ENCODE measurements at places on chromosomes 7 and 10. TPM values are rescaled to one million over a fixed set of nuclear protein-coding genes. Genes with fewer than 3 reads are reported as not detected.

The TFR2 gene
- 0.38 TPM for total RNA-seq

DNA sequence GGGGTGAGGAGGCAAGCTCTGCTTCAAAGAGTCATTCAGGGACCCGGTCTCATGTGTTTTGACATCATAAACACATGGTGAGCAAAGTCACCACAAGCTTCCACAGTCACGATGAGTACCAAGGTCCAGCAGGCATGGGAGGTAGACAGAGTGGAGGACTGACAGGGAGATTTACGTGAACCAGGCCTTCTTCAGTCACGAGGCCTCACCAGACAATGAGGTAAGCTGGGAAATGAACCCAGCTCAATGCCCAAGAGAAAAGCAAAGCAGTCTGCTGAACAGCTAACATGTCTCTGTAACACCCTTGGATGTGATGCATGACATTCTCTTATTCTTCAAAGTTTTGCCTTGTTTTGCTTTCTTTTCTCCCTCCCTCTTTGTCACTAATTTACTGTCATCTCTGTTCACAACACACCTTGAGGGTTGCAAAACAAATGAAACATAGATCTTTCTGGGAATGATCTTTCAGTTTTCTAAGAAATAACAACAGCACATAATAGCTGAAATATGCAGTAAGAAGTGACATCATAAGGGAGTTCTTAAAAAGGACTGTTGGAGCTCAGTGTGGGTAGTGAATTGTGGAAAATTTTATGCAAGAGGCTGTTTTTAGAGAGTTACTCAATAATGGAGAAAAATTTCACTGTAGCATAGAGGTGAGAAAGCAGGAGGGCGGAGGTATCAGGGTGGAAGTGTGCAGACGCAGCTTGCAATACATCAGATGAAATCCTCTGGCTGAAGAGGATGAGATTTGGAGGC is 9.0 kb downstream of the PPP1R17 start:
- H3K4me3 ChIP-seq, result no peak overlapping the region
- H3K27me3 ChIP-seq, result no peaks in the 10 kb centered on the region
- H3K36me3 ChIP-seq, result no peaks in the 10 kb centered on the region
- DNase-seq, result no peak

DNA sequence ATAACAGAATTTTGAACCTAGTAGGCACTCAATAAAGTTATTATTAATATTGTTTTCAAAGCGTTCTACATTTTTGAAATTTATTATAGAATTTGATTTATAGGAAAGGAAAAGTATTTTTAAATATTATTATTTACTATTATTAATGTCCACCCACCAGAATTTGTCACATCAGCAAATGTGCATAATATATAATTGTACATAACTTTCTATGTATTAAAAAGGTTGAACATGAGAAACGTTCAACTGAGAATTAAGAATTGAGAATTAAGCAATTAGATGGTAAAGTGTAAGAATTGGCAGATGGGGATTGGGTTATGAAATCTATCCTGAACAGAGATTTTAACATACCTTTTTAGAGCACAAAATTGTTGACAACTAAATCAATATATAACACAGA is 129.8 kb downstream of the PTN start:
- H3K4me3 ChIP-seq, result no peak overlapping the region
- no peaks in the 10 kb centered on the region for H3K27me3 ChIP-seq
- no peaks in the 10 kb centered on the region for H3K4me1 ChIP-seq
- H3K36me3 ChIP-seq, result no peaks in the 10 kb centered on the region
- DNase-seq, result no peak

DNA sequence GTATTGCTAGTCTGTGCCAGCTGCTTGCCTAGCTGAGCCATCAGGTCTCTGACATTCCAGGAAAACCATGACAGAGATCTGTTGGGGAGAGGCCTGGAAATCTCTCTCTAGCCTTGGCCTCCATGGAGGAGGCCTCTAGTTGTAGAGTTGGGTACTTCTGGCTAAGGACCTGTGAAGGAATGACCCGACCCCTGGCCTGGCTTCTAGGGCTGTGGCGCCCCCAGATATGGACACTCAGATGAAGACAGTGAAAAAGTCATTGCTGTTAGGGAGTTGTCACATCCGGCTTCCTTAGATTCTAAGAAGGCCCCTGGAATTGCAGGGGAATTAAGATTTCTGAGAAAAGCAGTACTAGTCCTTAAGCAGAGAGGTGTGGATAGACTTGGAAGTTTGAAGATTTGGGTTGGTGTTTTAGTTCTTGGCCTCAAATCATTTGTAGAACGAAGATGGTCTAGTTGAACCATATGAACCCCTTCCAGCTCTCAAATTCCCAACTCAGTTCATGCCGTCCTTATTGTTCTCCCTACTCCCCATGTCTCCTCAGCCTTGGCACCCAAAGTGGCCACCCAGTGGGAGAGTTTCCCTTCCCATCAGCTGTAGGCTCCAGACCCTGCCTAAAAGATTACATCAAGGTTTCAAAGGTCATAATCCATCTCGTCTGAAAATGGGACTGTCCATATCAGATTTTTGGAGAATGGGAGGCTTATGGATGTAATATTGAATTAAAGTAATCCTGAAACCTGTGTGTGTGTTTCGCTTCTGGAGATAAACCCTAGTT is 7.0 kb downstream of the HHEX start:
- no peak for DNase-seq
- no peak overlapping the region for H3K27ac ChIP-seq
- no peaks in the 10 kb centered on the region for H3K36me3 ChIP-seq
- no peaks in the 10 kb centered on the region for H3K27me3 ChIP-seq
- no peak overlapping the region for H3K4me3 ChIP-seq

GRCh38 chr7:117019786-117020590 is 66.7 kb downstream of the ST7 start:
- no peak for DNase-seq
- H3K27ac ChIP-seq, result no peak overlapping the region
- H3K4me1 ChIP-seq, result peaks cover 6% of the 10 kb centered on the region
- H3K27me3 ChIP-seq, result no peaks in the 10 kb centered on the region
- H3K4me3 ChIP-seq, result peak overlapping the region; percentile 27

DNA sequence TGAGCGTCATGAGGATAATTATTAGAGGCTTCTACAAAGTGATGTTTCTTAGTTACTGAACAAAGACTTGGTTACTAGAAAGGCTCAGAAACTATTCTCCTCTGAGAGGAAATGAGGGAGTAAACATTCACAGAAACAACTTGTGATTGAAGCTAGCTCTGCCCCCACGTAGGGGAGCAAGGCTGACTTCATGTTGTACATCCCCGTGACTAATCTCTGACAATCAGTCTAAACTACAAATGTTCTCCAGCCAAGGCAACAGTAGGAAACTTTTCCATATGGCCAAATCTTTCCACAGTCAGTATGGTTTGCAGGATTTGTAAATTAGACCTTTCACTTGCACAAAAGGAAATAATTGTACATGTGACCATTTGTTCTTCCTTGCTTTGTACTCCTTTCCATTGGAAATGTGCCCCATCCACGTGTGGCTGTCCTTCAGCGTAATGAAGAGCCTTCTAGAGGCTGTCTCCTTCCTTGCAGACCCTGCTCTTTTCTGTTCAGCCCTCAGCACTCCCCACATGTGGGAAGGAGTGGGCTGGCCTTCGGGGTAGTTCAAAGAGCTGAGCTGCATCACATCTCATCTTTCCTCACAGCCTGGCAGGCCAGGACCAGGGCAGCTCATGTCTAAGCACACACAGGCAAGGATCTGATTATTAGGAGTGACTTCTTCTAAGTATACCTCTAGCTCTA is 93.5 kb downstream of the PCGF5 start:
- no peaks in the 10 kb centered on the region for H3K27me3 ChIP-seq
- no peak for DNase-seq
- H3K36me3 ChIP-seq, result no peaks in the 10 kb centered on the region
- H3K4me3 ChIP-seq, result no peak overlapping the region
- no peaks in the 10 kb centered on the region for H3K4me1 ChIP-seq
- no peak overlapping the region for H3K27ac ChIP-seq

The SPDYE18 gene
- total RNA-seq, result not detected

The SLC26A5 gene
- 0.19 TPM for total RNA-seq

The GIGYF1 gene
- 24.2 TPM for total RNA-seq

The STOX1 gene
- 1.5 TPM for total RNA-seq

GRCh38 chr7:131268906-131269305 is 58.8 kb upstream of the MKLN1 start:
- H3K4me3 ChIP-seq, result no peak overlapping the region
- peaks cover 10% of the 10 kb centered on the region for H3K4me1 ChIP-seq
- DNase-seq, result no peak

The AKR1B15 gene
- 6.8 TPM for total RNA-seq

GRCh38 chr7:91137153-91137787 is 127.0 kb upstream of the FZD1 start:
- no peak overlapping the region for H3K4me3 ChIP-seq
- no peaks in the 10 kb centered on the region for H3K4me1 ChIP-seq
- no peak overlapping the region for H3K27ac ChIP-seq
- no peaks in the 10 kb centered on the region for H3K27me3 ChIP-seq

The EN2 gene
- under 0.01 TPM for total RNA-seq

The PRSS1 gene
- not detected for total RNA-seq

The GRM3 gene
- total RNA-seq, result not detected

The ATOH7 gene
- total RNA-seq, result not detected

- H3K36me3 ChIP-seq, result no peaks in the 10 kb centered on the region
- no peak for DNase-seq
- H3K27ac ChIP-seq, result no peak overlapping the region
- H3K27me3 ChIP-seq, result no peaks in the 10 kb centered on the region
- no peak overlapping the region for H3K4me3 ChIP-seq
Observed at GRCh38 chr7:122965306-122965705, 30.2 kb downstream of the TAS2R16 start.
